ENCODE measurements at places on chromosomes 4 and X.

DNA sequence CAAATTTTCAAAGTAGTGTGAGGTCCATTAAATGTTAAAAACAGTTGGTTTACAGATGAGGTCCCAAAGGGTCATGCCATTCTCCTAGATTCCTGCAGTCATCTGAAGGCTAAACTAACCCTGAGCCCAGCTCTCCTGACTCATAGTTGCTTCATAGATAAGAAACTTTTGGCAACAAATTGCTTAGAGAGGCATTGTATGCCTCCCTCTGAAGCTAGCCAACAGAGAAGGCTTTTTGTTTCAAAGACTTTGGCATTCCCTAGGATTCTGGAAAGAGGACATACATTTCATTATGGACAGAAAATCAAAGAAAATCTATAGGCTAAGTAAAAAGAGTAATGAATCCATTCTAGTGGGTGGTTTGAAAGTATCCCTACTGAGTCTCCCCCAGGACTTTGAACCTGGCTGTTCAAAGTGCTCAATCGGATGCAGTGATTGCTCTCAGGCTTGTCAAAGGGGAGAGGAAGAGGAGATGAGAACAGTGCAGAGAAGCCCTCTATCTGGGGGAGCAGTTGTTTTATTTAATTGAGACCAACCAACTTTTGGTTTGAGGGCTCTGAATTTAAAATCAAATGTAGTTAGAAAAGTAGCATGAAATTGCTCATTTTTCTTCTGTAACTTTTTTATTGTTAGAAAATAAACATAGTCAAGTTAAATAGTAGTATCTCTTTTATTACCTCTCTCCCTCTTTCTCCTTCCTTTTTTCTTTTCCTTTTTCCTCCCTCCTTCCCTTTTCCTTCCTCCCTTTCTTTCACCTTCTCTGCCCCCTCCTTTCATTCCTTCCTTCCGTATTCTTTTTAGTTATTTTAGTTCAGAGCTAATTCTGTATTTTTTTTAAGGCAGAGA lies 72.3 kb upstream of the ZNF518B start:
- DNase-seq, result peak; percentile 39

GRCh38 chr4:6292376-6293096 lies 22.9 kb downstream of the WFS1 start:
- DNase-seq, result no peak

- no peak for DNase-seq
These were observed 173.7 kb downstream of the VSIG4 start for GRCh38 chrX:65866146-65866545.

DNA sequence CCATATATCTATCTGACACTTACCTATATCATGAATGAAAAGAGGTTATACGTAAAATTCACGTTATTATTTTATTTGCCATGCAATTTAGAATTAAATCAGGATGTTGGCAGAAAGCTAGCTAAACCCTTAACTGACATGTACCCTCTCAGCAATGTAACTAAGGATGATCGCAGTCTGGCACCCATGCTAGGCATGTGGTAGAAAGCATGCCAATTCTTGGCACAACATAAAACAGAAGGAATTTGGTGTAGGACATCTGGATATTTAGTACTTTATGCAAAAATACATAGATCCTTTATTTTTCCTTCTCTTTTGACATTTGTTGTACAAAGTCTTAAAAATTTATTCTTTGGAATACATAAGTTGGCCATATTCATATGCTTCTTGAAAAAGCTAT lies 436.8 kb upstream of the FAT1 start:
- DNase-seq, result no peak

DNA sequence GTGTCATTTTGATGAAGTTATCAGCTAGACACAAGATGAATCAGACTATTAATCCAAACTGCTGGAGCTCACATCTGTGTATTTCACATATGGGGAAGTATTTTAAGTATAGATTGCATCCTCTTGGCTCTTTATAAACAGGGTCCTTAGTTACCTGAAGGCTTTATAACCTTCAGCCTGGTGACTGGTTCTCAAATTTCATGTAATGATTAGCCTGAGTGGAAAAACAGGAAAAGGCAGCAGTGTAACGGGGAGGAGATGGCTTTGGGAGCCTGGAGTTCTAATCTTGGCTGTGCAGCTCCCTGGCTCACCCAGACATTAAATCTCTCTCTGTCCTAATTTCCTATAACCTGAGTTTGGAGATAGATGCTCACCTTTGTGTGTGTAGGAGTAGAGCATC lies 103.8 kb upstream of the HPF1 start:
- no peak for DNase-seq

DNA sequence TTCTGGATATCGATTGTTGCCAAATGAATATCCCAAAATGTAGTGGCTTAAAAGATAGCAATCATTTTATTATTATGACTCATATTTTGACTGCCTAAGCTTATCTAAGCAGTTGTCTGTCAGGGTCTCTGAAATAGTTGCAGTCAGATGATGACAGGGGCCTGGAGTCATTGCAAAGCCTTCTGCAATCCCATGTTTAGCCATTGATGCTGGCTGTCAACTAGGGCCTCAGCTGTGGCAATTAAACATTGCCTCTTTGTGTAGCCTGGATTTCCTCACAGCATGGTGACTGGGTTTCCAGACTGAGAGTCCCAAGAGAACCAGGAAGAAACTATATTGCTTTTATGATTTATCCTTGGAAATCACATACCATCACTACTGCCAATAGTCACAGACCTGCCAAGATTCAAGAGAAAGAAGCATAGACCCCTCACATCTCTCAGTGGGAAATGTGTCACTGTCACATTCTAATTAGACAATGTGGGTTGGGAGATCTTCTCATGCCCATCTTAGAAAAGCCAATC lies 227.3 kb upstream of the NOCT start:
- peak; percentile 10 for DNase-seq

DNA sequence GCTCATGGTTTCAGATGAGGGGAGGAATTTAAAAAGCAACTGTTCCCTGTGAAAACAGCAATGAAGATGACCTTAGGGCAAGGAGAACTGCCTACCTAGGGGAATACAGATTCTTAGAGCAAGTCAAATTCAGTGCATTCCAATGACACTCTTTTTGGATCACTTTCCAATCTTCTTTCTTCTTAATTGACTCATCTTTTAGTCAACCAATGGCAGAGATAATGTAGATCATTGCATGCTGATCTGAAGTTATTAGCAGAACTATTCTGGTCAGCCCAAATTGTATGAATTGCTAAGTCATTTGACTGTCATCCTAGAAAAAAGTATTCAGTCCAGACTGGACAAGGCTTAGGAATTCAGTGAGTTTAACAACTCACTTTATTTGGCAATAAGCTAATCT lies 12.6 kb upstream of the NR3C2 start:
- DNase-seq, result no peak

- peak; percentile 63 for DNase-seq
These were observed 248.5 kb upstream of the DIAPH2 start for GRCh38 chrX:96436105-96436504.

DNA sequence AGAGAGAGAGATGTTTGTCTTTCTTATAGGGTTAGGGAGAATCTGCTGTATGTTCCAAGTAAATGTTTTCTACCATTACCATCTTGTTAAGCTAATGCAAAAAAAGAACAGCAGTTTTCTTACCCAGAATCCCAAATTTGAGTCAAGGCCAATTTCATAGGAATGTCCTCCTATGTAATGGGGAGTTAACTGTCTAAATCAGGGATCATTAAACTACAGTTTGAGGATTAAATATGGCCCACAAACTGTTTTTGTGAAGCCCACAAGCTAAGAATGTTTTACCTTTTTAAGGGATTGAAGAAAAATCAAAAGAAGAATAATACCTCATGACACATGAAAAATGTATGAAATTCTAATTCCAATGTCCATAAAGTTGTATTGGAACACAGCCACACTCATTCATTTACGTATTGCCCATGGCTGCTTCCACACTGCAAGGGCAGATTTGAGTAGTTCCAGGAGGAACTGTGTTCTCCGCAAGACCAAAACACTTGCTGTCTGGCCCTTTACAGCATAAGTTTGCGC lies 113.2 kb upstream of the SPRY1 start:
- DNase-seq, result no peak

- DNase-seq, result no peak
These were observed 128.9 kb downstream of the HS3ST1 start for GRCh38 chr4:11299836-11300235.

GRCh38 chrX:31099536-31100090 lies 27.8 kb upstream of the FTHL17 start:
- peak; percentile 26 for DNase-seq

GRCh38 chrX:106457802-106458201 lies 154.0 kb upstream of the RADX start:
- DNase-seq, result no peak

DNA sequence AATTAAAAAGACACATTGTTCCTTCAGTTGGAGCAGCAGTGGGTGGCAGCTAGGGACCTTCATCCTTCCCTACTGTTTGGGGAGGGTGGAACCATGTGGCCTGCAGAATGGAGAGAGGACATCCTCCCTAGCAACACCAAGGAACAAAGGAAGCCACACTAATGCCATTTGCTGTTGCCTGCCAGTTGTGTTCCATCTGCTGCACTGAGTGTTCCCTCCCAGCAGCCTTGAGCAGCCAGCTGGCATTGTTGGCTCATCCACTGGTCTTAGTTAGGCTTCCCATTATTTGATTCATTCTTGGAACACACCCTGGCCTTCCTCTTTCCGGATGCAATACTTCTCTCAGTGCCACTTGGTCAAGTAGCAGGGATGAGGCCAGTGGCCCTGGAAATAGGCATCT lies 25.0 kb upstream of the HMGB3 start:
- DNase-seq, result no peak
